ENCODE measurements at places on chromosomes 7 and 10. TPM values are rescaled to one million over a fixed set of nuclear protein-coding genes. Genes with fewer than 3 reads are reported as not detected.

GRCh38 chr10:15681076-15681475 lies 38.6 kb downstream of the ITGA8 start:
- no peak for DNase-seq

Gene FOXP2
- not detected for total RNA-seq

DNA sequence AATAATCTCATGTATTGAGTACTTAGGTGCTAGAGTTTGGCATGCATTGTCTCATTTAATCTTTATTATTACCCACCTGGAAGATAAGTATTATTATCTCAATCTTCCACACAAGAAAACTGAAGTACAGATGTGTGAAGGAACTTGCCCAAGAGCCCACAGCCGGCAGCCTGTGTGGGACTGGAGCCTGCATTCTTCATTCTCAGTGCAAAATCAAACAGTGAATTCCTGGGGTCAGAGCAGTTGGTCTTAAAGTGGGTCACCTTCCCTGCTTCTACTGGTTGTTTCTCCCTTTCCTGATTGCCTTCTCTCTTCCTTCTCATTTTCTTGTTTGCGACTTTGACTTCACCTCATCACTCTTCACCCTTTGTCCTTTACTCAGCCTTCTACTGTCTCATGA lies 144.7 kb upstream of the LYZL1 start:
- DNase-seq: no peak

Gene PLEKHS1
- not detected for total RNA-seq

Gene SEMA3D
- 4.0 TPM for total RNA-seq

DNA sequence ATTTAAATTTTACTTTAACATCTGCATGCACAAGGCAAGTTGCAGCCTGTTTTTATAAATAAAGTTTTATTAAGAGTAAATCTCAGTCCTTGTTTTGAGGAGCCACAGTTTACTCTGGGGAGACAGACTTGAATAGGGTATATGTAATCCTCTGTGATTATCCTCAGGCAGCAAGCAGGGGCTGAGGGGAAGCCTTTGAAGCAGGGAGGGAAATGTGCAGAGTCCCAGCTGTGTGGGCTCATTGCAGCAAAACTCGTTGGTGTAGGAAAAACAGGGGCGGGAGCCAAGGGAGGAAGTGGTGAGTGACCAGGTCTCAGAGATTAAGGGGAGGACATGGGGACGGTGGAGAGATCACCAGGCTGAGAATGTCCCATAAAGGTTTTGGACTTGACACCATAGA lies 34.3 kb upstream of the SMC3 start:
- no peak for DNase-seq

Gene AKR1C8
- not detected for total RNA-seq

Gene ZNF273
- 5.0 TPM for total RNA-seq

DNA sequence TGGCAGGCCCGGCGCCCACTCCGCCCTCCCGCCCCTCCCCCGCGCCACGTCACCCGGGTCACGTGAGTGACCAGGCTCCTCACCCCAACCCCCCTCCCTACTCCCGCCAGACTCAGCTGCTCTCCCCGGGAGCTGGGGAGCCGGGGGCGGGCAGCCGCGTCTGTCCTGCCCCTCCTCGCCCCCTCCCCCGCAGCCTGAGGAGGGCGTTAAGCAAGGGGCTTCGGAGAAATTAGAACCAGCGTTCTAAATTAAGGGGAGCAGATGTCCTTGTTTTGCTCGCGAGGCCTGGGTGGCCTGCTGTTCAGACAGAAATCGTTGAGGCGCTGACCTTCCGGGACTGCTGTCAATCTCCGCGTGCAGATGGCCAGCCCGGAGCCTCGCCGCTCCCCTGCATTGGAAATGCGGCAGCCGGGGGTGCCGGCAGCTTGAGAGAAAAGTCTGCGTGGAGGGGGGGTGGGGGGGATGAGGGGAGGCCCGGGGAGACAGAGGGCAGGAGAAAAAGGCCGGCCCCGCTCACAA lies 102.2 kb upstream of the ZNF438 start:
- DNase-seq: no peak

DNA sequence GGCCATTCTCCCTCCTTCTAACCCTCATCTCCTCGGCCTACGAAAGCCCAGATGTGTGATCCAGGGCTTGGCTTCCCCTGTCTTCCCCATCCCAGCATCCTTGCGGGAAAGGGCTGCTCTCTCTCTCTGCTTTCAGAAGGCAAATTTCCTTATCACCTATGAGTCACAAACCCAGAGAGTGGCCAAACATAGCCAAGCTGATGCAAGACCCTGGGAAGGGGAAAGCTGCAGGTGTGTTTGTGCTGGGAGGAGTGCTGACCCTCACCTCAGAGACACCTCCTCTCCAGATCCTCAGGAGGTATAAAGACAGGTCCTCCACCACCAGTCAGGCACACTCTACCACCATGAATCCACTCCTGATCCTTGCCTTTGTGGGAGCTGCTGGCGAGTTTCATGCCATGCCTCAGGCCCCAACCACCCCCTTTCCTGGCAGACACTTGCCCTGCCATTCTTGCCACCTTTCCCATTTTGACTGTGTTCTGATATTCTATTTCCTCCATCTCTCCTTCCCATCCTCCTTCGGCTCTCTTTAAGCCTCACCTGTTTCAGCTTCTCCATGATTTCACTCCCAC lies 10.6 kb upstream of the PRSS2 start:
- no peak for DNase-seq

GRCh38 chr10:119340893-119341458 lies 133.6 kb downstream of the GRK5 start:
- no peak for DNase-seq

DNA sequence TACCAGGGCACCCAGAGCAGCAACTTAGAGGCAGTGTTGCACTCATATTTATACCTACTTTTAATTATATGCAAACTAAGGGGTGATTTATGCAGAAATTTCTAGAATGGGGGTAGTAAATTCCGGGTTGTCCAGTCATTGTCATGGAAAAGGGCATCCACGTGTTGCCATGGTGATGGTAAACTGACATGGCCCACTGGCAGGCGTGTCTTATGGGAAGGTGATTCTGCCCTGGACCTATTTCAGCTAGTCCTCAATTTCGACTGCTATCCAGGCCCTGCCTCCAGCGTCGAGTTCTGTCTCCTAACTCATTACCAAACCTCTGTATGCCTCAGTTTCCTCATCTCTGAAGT lies 12.8 kb downstream of the SNX8 start:
- DNase-seq: no peak

DNA sequence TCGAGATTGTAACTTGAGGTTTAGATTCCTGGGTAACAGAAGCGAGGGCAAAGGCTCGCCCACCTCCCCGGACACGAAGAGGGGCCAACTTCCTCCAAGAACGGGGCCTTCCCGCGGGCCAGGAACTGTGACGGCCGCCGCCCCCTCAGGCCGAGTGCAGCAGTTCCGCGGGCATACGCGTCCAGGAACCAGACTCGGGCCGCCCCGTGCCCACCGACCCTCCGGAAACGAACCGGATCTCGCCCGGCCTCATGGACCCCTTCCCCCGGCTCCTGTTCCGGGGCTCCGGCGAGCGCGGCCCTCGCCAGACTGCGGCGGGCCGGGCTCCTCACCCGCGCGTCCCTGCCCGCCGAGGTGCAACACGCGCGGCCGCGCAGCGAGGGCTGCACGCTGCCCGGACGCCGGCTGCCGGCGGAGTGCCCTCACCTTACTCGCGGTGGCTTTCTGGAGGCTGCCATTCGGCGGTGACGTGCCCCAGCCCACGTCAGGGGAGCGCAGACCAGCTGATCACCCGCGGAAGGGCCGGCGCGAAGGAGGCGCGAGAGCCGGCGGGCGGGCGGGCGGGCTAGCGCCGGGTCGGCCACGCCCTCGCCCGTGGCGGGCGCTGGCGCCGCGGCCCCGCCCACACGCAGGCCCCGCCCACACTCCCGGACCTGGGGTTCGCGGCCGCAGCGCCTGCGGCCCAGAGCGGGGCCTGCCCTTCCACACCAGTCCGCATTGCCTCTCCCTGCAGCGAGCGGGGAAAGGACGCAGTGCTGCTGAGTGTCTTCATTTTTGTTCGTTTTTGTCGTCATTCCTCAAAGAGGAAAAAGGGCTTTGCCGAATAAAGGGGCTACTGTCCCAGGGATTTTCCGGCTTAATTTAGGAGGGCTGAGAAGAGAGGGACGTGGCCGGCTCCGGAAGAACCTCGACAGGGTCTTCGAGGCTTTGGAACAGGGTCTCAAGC lies at the start of gene XPNPEP1:
Gene XPNPEP1, minus strand, starts transcription at position 536 of the 946 bp plus-strand sequence. Its CDS starts 78 bp downstream, at position 458.
- peak; percentile 81 for DNase-seq

- no peak for DNase-seq
Measured at GRCh38 chr10:29394321-29394932, 105.6 kb downstream of the LYZL1 start.

DNA sequence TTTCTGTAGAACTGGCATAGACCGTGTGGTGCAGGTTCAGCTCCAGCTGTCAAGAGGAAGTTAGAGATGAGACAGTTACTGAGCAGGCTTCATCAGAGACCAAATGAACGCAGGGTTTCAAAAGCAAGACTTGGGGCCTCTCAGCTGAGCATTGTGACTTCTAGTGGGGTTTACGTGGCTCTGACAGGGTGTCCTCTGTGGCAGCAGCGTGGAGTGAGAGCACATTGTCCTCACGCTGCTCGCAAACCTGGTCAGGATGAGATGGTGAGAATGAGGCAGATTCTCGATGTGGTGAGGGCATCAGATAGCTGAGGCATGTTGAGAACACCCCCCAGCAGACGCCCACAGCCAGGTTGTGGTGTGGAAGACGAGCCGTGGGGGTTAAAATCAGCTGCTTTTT lies 126.0 kb downstream of the DNAJB6 start:
- DNase-seq: no peak

GRCh38 chr7:22157552-22157951 lies 199.4 kb downstream of the RAPGEF5 start:
- no peak for DNase-seq

Gene DKK1
- 161 TPM for total RNA-seq

DNA sequence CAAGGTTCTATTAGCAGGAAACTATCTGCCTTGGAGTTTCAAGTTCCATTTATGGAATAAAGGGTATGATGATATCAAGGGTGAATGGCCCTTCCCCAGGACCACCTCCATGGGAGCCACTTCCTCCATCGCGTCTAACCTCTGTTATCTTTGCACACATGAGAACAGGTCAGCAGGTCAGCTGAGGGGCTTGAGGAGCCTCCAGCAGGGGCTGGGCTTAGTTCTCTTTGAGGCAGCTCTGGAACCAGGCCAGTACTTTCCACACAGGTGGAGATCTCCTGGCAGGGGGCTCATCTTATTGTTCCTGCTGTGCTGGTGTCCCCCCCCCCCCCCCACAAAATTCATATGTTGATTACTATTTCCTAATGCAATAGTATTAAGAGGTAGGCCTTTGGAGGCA lies 472.2 kb upstream of the ZMIZ1 start:
- DNase-seq: no peak

GRCh38 chr10:65194126-65194525 lies 1672.9 kb downstream of the REEP3 start:
- peak; percentile 72 for DNase-seq

DNA sequence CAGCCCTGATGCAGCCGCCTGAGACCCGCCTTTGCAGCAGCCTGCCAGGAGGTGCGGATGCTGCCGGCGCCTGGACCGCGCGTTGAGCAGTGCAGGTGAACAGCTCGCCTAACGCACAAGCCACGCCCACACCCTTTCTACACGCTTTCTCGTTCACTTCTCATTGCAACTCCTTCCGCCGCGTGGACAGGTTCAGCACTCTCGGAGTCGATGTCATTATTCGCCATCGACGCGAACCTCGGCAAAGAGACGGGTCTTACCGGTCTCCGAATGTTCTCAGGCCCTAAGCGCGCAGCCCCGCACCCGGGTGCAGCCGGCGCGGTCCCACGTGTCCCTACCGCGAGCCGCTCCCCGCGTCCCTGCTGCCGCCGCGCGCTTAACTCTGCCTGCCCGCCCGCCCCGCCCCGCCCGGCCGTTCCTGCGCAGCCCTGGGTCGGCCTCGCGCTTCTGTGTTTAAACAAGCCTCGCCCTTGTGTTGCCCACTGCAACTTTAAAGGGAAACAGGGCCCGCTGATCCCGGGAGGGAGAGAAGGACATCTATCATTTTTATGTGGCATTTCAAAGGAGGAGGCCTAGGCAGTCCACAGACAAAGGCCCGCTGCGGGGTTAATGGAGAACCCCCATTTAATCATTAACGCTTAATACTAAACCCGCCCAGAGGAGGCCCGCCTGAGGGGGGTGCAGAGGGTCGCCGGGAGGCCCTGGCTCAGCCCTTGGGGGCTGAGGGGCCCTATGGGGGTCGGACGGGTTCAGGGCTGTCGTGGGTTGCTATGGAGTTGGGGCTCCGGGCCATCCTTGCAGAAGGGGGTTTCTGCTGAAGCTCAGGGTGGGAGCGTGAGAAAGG lies 128.5 kb downstream of the WDR11 start:
- DNase-seq: peak; percentile 35

DNA sequence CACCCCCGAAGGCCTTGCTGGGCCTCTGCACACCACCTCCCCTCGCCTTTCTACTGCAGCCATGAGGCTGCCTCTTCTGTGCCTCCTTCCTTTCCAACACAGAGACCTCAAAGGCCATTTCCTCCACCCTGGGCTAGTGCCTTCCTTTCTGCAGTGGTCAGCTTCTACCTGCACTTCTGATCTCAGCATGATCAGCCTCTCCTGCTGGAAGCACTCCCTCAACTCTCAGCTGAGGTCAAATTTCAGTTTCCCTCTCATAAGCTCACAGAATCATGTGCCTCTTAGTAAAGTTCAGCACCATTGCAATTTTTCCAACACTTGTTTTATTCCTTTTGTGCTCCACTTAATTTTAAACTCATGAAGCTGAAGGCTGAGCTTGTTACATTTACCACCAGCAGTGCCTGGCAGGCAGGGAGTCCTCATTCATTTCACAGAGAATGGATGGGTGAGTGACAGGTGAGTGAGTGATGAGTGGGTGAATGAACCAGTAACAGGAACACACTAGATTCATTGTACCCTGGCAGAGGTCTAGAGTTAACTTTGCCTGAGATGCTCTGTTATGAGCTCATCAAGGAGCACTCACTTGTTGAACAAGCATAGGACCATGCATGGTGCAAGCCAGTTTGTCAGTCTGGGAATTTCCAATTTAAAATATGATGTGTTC lies 124.0 kb upstream of the PRSS58 start:
- peak; percentile 76 for DNase-seq

DNA sequence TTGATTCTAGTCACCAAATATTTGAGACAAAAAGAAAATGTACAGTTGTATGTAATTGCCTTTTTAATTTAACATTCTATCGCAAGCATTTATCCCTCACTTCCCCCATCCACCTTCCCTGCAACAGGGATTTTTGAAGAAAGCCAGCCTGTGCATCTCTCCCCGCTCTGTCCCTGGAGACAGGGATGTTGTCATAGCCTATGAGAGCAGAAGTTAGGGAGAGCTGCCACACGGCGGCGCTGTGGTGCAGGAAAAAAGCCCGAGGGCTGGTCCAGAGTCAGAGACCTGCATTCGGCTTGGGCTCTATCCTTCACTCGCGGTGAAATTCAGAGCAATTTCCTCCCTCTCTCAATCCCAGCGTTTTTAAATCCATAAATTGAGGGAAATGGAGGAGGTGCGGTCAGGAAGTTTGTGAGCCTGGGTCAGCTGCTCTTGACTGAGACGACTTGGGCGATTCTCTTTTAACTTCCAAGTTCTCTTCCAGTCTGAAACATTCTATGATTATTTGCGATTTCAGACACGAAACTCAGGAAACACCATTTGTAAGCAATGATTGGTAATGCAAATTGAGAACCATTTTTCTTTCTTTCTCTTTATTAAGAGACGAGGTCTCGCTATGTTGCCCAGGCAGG lies 17.5 kb downstream of the HKDC1 start:
- DNase-seq: peak; percentile 61
